ENCODE measurements at places on chromosomes 2 and 18.

DNA sequence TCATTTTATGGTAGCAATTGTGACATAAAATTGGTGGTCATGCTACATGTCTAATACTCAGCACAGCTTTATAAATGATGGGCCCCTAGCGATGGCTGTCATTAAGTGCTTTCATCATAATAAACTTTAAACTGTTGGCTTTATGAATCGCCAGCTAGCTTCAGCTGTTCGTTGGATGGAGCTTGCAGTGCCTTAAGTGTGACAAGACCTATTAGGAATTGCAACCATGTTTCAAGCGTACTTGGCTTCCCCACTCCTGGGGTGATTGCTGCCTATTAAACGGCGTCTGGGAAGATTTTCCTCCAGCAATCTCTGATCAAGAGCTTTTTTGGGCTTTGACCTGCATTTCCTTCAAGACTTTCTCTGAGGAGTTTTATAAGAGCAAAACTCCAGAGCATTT is 164.5 kb upstream of the SIX3 start:
- no peak for DNase-seq

GRCh38 chr2:113118263-113118657 is 9.1 kb upstream of the IL1RN start:
- no peak for DNase-seq

DNA sequence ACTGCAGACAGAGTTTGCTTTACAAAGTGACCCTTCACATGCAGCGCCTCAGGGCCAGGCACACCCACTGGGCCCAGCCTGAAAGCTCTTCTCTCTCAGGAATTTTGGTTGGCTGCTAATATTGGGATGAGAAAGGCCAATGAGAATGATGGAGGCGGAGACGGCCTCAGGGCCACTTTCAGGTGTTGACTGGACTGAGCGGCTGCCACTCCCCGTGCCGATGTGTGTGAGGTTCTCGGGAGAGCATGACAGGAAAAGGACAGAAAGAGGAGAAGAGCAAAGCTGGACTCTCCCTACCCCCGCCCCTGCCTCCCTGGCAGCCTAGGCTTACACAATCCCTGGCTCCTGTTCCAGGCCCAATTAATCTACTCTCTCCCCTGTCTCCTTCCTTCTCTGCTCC is 155.7 kb downstream of the CELF4 start:
- DNase-seq = no peak

DNA sequence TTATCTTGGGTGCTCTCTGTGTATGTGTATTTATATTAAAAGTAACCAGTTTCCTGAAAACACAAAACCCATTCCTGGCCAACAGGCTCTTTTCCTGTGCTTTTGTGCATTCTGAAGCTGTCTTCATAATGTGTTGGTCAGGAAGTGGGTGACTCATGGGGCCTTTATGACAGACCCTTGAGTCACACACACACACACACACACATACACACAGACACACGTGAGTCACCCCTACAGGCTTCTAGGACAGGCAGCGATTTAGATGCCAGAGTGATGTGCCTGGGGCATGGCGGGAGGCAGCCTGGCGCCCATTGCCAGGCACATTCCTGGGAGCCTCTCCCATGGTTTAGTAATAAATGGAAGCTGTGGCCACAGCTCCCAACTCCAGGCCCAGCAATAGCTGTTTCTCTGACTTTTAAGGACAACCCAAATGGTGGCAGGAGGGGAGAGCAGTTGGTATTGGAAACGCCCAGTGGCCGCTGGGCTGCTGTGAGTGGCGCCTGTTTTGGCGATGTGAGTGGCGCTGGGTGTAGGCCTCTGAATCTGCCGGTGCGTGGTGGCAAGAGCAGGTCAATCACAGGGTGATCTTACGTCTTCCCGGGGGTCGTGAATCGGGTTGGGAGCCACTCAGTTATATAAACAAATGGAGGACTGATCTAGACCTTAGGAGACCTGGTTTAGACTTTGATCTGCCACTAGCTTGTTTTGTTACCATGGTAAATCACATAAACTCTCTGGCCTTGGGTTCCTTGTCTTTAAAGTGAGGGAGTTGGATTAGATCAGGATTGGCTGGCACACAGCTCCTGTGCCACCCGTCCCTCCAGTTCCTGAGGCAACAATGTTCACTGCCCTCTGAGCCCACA is 150.7 kb upstream of the DLX2 start:
- DNase-seq = no peak

DNA sequence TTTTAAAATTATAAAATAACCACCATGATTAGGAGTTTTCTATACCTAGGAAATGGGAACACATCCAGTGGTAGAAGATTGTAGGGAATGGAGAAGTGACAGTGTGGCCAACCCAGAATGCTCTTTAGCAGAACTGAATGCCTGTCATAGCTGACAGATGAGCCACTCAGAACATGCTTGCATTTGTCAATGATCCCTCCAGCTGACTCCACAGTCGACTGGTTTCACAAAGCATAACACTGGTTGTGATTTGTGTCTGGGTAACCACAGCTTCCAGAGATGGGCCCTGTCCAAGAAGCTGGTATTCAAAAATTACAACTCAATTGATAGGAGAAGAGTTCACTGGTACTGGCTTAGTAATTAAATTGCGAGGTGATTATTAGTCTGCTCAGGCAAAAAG is 9.0 kb upstream of the CTIF start:
- DNase-seq = no peak

DNA sequence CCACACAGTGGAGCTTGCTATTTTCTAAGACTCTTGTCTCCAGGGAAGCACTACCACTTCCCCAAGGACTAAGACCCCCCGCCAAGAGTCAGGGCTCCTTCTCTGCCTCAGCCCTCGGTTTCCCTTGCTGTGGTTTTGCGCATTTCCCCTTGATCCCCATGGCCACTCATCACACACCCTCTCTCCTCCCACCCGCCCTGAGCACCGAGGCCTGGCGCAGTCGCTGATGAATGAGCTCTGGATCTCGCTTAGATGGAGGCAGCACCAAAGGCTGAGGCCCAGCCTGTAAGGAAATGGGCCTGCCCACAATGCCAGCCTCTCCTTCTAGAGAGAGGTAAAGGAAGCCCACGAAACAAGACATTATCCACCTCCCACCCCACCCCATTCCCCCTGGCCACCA is 96.9 kb downstream of the TNS1 start:
- DNase-seq = no peak

DNA sequence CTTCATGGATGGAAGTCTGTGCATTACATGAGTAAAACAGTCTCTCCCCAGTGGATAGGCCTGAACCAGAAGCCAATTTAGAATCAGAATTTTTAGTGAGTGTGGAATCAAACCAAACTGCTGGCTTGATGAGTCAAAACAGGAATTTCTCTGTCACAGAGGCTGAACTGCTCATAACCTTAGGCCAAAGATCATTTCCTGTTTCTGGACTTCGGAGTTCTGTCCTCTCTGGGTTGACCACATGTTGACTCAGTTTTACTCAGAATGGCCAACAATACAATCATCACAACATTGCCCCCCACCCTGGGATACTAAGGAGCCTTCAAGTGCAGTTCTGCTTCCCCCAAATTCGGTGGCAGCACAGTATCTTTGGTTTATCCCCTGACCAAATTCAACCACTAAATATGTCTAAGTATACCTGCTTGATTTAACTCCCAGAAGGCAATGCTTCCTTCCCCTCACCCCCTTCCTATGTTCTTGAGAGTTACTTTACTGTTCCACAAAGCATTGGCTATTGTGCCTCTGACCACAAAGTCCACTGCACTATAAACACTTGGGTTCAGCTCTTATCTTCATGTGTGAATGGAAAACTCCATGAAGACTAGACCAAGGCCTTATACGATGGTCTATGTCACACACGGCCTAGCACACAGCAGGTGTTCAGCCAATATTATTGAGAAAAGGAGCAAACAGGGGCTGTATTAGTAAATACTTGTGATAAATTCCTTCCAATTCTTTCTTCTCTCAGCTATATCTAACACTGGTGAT is 67.8 kb downstream of the NXPH2 start:
- no peak for DNase-seq

GRCh38 chr18:53745224-53745967 is 479.1 kb downstream of the MBD2 start:
- no peak for DNase-seq

DNA sequence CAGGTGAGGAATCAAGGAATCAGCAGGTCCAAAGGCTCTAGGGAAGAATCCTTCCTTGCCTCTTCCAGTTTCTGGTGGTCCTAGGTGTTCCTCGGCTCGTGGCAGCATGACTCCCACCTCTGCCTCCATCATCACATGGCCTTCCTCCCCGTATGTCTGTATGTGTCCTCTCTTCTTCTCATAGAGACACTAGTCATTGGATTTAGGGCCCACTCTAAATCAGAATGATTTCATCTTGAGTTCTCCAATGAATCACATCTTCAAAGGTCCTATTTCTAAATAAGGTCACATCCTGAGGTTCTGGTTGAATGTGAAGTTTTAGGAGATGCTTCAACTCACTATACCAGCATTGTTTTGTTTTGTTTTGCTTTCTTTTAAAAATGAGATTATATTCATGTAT is 11.1 kb upstream of the AGFG1 start:
- no peak for DNase-seq

- no peak for DNase-seq
Observed at GRCh38 chr2:9378433-9379390, 44.6 kb downstream of the ITGB1BP1 start.

- peak; percentile 13 for DNase-seq
Observed at GRCh38 chr2:165793779-165794535, at the start of gene GALNT3. Gene GALNT3 (minus strand): TSS chr2:165794247. CDS start chr2:165770700, 23,547 bp downstream.

GRCh38 chr2:147913701-147914480 is 69.1 kb downstream of the ACVR2A start:
- DNase-seq = no peak

- DNase-seq = no peak
Observed at GRCh38 chr2:232458661-232459418, 2.9 kb downstream of the ALPI start.

DNA sequence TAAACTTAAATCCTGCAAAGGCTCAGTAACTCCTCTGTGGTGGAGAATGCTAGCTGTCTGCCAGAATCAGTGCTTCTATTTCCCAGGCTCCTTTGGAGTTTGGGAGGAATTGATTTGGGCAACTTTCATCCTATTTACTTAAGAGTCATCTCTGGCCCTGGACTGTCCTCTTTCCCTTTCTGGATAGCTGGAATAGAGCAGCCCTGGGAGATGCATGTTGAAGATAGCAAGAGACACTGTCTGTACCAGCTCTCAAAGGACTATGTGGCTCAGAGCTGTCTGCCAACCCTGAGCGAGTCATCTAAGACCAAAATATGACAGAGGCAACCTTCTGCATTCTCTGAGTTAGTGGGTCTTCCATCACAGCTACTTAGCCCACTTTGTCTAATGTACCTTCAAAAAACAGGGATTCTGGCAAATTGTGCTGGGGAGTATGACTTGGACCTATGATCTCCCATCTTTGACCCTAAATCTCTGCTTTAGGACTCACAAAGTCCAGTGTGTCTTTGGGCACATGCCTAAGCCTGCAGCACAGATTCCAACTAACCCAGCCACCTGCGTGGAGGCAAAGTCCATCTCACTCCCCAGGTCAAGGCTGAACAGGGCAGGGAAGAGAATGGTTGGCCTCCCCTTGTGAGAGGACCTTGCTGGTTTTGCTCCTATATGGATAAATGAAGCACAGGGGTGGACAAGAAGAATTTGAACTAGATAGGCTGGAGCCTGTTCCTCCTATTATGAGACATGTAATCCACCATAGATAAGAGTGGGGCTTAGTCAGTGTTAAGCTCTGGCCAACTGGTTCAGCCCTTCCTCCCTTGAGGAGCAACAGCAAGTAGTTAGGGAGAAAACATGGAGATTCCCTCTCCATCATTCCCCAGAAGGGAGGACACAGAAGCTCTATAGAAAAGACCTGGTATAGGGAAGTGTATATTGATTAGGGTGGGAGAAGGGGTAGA is 99.1 kb upstream of the PELI1 start:
- no peak for DNase-seq

GRCh38 chr2:119338272-119338671 is 28.4 kb downstream of the C2orf76 start:
- DNase-seq = no peak

DNA sequence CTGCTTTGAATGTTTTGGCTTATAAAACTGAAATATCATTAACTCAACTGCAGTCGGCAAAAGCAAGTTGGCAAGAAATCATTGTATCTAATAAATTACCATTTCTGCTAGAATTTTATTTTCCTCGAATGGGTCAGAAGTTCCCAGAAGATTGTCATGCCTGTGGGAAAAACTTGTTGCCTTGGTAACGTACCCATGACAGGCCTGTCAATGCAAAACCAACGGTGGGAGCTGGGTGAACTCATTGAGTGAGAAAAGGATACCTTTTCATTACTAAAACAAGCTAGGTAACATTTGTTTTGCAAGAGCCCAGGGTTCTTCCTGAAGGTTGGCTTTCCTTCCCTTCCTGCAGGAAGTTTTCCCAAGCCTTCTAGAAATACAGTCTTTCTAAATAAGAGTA is 9.5 kb downstream of the PLB1 start:
- DNase-seq = no peak

GRCh38 chr18:21831413-21831831 is 90.8 kb downstream of the MIB1 start:
- no peak for DNase-seq

DNA sequence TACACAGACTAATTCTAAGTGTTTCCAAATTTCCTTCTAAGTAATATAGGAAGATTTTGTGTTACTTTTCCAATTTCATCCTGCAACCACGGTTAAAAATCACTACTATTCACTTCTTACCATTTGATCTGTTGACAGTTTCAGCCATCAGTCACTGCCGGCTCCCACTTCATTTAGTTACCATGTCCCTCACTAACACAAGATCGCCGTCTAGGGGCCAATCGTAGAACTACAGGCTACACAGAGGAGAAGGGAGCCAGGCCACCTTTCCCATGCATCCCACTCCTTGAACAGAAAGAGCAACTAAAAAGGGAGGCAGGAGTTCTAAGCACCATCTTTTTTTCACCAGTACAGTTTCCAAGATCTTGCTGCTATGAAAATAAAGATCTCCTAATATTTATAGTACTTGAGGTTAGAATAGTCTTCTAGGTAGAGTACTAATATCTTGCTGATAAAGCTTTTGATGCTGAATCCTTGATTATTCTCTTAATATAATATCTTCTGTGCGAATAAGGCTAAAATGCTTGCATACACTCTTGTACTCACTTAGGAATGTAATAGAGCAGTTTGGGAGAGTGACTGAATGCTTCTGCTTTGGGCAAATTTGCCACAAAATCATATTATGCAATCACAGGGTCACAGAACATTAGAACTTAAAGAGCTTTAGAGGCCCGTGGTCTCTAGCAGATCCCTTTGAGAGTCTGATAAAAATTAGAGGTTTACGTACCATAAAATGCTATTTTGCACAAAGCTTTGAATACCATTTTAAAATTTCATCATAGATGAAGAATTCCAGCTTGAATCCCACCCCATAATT is 39.5 kb upstream of the CYP1B1 start:
- DNase-seq = no peak

- no peak for DNase-seq
Observed at GRCh38 chr2:230899786-230900185, 25.3 kb downstream of the GPR55 start.

Data from T-helper 22 cell (primary cell).